Kidney (tissue), 22 donors: ENCODE measurements at places on chromosomes 4 and X.
A peak's percentile ranks its signal among the peaks of the same experiment; 100 is the strongest.

DNA sequence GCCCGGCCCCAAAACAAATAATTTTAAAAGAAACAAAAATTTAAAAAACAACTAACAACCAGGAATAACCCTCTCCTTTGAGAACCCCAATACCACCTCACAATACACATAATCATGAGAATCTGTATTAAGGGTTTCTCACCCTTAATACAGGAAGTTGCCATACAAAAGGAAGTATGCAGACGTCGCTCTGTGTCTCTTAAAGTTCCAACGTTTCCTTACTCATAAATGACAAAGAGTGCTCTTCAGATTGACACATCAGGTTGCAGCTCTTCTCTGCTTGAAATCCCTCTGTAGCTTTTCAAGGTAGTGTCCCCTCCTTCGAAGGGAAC lies 73.9 kb upstream of the IRF2 start:
- no peak for DNase-seq

- DNase-seq, result no peak
Measured at GRCh38 chr4:28228561-28229491, 1368.2 kb downstream of the STIM2 start.

DNA sequence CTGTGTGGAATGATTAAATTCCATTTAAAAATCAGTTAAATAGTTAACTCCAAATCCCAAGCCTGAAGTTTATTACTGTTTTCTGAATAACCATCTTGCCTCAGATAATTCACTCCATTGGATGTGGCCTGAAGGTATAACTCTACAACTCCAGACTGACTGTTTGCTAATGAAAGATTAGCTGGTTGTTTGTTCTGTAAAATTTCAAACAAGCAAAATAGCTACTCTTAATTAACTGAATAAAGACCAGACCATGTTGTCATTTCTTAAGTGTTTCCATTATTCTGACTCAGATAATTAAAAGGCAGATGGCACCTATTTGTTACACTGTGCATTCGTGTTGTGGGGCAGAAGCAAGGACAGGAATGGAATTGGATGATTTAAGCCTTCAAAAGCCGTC lies 78.5 kb upstream of the DDIT4L start:
- DNase-seq, result no peak

- peak; percentile 92 for DNase-seq
Measured at GRCh38 chr4:141133146-141133998, at the start of gene RNF150. Gene RNF150, minus strand, starts transcription at chr4:141133469.

- no peak for DNase-seq
Measured at GRCh38 chr4:168920441-168921065, 89.5 kb downstream of the CBR4 start.

- DNase-seq, result no peak
Measured at GRCh38 chr4:166518776-166519175, 645.7 kb downstream of the TLL1 start.

- DNase-seq, result no peak
Measured at GRCh38 chr4:73376251-73376650, 27.8 kb upstream of the ALB start.

DNA sequence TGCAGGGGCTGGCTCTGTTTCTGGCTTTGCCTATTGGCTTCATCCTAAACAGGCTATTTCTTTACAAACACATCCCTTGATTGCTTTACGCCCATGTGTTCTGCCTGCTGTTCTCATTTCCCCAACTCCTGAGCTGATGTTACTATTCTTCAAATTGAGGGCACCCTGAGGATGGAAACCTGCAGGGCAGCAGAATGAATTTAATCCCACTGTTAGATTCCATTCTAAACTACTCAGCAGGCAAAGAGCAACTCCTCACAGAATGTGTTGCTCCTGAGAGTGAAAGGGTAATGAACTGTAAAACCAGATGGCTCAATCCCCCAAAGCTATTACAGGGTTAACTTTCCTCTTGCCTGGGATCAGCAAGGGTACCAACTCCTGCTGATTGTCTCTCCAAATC lies 75.7 kb downstream of the ANKRD50 start:
- no peak for DNase-seq

GRCh38 chrX:42809569-42809968 lies 31.6 kb upstream of the PPP1R2C start:
- DNase-seq, result no peak

DNA sequence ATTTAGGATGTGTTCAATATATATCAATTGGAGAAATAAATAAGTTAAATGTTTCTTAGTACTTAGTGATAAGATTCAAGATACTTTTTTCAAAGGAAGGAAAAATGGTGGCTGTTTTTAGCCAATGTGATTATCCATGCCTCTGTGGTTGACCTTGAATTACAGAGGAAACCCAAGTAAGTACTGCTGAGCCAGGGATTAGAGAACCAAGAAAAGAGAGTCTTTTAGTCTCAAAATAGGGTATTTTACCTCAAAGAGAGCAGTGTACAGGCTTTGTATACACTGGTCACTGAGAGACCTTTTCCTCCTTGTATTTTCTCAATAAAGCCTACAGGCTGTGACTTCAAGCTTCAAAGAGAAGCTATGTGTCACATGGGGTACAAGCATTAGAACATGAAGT lies 1075.3 kb downstream of the ADGRL3 start:
- DNase-seq, result no peak

GRCh38 chr4:74623041-74623440 lies 171.3 kb downstream of the BTC start:
- no peak for DNase-seq

DNA sequence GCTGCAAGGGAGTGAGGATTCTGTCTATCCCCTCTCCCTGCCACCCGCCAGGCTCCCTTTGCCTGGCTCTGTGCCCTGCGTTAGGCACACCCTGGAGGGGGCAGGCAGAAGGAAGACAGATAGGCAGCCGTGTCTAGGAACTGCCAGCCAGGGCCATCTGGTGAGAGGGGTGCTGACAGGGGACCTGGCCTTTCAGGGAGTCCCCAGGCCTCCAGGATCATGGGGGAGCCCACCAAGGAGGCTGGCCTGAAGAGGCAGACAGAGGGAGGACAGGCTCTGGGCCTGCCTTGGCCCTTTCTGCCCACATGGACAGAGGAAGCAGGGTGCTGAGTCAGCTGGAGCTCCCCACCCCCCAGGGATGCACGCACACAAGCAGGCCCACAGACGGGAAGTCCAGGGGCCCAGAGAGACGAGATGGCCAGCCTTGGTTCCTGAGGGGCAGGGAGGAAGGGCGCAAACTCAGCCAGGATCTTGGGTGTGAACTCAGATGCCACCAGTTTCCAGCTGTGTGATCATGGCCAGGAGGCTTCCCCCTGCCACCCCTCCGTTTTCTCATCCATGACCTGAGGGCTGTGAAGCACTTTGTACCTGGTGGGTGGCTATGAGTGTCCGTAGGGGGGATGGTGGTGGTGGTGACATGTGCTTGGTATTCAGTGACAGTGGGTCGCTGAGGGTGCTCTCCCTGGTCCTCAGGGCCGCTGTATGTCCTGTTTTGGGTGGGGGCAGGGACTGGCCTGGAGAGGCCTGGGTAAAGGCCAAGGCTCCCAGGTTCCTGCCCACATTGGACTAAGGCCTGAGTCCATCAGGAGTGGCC lies 1.8 kb downstream of the SH3BP2 start:
- peak; percentile 13 for DNase-seq

GRCh38 chrX:7184816-7185215 lies 36.9 kb upstream of the PUDP start:
- no peak for DNase-seq

DNA sequence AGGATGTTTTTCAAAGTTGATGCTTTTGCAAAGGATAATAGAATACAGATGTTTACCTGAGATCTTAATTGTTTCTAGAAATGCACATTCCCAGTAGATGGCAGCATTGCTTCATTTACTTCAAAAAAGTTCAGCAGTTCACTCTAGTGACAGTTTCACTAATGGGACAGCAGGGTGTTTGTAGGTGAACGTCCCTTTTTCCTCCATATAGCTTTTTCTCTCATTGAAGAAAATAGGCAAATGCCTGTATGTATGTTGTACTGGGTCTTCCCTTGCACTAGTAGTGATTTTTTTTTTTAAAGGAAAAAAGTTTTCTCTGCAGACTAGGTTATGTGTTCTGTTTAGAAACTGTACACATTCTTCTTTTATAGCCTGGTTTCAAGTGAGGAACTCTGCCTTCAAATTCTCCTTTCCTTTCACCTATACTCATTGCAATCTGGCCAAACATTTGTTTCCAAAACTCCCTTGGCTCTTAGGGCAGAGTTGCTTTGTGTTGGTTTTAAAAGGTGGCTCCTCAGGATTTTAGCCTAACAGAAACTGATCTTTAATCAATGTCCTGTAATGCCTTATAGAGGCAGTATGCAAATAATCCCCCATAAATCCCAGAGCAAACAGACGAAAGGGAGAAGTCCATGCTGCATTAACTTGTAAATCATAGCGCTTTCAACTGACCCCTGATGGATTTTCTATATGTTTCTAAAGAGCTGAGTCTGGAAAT lies 86.3 kb downstream of the EGF start:
- DNase-seq, result no peak

GRCh38 chr4:139042981-139043460 lies 27.4 kb downstream of the NOCT start:
- DNase-seq, result no peak

DNA sequence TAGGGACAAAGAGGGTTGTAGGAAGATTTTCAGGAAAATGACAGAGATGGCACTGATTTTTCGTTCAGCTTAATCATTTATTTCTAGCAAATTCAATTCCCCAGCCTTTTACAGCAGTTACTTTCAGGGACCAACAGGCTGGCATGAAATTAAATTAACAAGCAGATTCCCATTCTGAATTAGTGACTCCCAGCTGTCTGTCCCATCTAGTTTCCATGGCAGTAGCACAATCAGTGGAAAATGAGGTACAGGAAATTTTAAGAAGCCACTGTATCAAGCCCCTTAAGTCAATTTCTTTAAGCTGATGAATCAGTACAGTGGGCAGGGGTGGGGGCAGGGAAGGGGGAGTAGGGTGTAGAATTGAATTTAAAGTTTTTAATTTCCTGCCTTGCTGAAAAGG lies 121.1 kb upstream of the TEX13C start:
- DNase-seq, result no peak

- DNase-seq, result no peak
Measured at GRCh38 chr4:76058302-76058701, 16.2 kb upstream of the ART3 start.

- DNase-seq, result no peak
Measured at GRCh38 chrX:124117325-124117724, 155.8 kb downstream of the STAG2 start.

- peak; percentile 72 for DNase-seq
Measured at GRCh38 chrX:20412871-20413486, 146.3 kb upstream of the RPS6KA3 start.

DNA sequence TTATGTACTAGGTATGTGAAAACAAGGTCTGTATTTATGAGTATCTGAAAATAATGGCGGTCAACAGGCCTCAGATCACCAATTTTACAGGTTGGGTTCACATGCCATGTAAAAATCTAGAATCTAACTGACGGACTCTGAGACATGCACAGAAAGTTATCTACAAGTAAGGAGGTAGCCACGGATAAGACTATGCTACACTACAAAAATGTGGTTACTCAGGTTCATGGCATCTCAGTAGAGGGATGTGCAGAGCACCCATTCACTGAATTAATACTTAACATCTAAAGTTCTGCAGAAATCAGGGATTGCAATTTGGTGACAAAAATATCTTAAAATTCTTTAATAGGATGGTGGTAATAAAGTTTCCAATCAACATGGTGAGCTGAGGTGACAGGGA lies 155.9 kb downstream of the APBB2 start:
- DNase-seq, result no peak

- peak; percentile 88 for DNase-seq
Measured at GRCh38 chrX:74422576-74423288, 1.4 kb downstream of the SLC16A2 start.

DNA sequence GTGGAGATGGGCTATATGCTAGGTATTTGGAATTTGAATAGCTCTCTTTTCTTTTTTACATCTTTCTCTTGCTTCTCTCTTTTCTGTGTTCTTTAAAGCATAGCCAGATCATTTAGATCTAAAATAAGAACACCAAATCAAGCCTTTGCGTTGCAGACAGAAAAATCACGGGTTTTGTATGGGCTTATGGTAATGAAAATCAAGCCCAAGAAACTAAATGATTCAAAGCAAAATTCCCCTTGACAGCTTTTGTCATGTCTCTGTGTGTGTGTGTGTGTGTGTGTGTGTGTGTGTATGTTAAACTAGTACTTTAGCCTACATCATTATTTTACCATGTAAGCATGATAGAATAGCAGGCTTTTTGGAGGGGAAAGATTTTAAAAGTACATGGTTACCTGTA lies 1.8 kb upstream of the RASL11B start:
- no peak for DNase-seq

DNA sequence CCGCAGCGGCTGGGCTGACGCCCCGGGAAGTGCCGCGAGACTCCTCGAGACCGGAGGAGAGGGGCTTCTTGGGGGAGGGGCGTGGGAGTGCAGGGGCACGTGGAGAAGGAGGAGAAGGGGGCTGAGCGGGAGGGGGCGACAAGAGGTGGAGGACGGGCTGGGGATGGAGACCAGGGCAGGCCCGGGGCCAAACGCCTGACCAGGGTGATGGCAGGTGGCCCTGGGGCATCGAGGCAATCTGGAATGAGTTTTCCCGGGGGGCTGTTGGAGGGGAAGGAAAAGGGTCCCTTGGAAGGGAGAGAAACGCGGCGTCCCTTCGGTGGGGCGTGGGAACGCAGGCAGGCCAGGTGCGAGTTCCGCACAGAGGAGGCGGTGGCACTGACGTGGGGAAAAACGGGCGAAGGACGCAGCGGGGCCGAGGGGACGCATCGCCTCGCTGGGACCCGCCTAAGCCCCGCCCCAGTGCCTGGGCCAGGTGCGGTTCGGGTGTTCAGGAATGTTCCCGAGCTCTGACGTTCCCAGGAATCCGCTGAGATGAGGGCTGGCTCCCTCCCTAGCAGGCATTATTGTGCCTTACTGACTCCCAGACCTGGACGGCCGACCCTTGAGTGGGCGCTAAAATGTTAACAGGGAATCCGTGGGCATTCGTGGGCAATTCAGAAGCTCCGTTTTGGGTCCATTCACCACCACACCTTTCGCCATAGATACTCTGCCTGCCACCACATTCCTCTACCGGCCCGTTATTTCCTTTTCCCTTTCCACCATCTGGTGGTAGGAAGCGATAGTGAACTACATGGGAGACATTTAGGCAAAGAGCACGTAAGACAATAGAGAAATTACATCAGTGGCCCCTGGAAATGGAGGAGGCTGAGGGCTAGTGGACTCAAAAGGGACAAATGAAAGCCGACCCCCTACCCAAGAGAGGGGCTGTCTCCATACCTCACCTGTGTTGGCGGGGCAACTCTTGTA lies 795 bp upstream of the SH3KBP1 start:
- DNase-seq, result peak; percentile 83

GRCh38 chr4:4985844-4986243 lies 33.4 kb downstream of the CYTL1 start:
- DNase-seq, result no peak

- DNase-seq, result no peak
Measured at GRCh38 chr4:183610033-183610432, 49.0 kb downstream of the RWDD4 start.

- DNase-seq, result no peak
Measured at GRCh38 chr4:100414016-100414790, 103.6 kb downstream of the EMCN start.

GRCh38 chrX:114037515-114037914 lies 546.4 kb upstream of the HTR2C start:
- DNase-seq, result no peak

GRCh38 chr4:164012396-164013027 lies 518.0 kb downstream of the TMA16 start:
- peak; percentile 49 for DNase-seq
